ENCODE measurements at places on chromosomes 11 and 22.

GRCh38 chr11:33618956-33619355, 81.7 kb downstream of the C11orf91 start:
- DNase-seq, result peak; percentile 39

GRCh38 chr11:46338636-46338987, 8.7 kb upstream of the DGKZ start:
- no peak for DNase-seq

- DNase-seq, result no peak
Measured at GRCh38 chr11:3959015-3959902, 103.8 kb downstream of the STIM1 start.

DNA sequence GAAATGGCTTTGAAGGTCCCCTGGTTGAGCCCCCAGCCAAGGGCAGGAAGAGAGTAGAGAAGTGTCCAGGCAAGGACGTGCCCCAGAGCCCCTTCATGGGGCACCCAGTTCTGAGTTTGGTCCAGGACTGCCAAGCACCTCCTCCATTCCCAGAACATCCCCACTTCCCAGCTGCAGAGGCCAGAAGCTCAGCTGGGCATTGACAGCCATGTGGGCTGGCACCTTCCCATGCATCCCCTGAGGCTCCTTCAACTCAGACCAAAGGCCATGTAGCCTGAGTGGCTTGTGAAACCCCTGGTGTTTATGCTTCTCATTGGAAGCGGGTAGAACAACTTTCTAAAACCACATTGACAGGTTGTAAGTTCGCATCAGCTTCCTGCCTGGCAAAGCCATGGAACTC, 789.6 kb downstream of the TBC1D22A start:
- no peak for DNase-seq

- DNase-seq, result no peak
Measured at GRCh38 chr11:26805001-26805400, 83.1 kb upstream of the SLC5A12 start.

DNA sequence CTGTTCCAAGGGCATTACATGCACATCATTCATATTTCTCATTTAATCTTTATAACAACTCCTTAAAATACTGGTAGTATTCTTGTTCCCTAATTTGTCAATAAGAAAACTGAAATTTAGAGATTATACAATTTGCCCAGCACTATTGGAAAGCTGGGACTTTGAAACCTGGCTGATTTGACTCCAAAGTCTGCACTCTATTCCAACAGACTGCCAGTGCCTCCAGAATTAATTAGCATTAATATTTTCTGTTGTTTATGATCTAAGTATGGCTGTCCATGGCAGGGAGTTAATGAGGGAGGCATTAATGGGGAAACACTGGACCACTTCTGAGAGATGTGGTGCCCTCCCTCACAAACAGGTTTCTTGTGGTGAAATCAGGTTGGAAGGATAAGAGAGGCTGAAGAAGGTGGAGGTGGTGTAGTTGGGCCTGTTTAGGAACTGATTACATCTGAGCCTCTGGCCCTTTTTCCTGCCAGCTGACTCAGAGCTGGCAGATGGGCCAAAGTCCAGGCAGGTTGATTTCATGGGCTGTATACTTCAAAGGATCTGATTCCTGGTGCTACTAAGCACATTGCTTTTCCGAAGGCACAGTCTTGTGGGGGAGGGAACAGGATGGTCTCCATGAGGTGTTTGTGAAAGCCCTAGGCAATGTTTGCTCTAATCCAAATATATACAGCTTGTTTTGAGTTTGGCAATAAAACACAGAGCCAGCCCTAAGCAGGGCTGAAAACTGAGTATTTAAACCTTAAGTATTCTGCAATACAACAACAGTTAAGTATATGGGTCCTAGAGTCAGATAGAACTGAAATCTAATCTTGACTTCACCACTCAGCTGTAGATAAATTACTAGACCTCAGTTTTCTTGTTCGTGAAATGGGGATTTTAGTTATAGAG, 21.0 kb upstream of the RAB30 start:
- no peak for DNase-seq

DNA sequence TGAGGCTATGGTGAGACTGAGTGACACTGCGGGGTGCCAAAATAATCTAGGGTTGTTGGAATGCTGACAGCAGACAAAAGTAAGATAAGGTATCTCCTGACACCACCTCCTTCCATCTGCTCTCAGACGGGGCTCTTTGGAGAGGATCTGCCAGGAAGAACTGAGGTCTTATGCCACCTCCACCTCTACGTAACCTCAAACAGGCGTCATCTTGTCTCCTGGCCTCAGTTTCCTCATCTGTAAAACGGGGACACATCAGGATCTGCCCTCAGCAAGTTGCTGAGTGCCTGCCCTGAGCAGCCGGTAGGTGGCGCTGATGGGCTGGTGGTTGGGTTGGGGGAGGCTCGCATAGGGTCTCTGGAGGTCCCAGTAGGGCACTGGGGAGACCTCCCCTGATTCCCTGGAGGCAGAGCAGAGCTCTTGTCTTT, 1.7 kb upstream of the MYEOV start:
- DNase-seq, result no peak

DNA sequence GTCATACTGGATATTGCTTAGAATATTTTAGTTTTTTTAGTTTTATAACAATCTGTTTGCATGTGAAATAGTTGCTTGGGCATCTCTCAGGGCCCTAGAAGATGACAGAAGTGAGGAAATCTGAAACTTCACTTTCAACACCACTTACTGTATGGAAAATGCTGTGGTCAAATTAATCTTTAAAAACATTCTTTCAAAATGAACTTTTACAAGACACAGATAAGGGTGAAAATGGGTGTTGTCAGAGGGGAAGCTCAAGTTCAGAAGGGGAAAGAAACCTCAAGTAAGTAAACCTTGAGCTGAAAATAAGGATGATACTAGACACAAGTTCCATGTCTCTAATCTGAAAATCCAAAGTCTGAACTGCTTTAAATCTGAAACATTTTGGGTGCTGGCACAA, 1840.1 kb upstream of the RAG2 start:
- DNase-seq, result no peak

Data from Ammon's horn (tissue), 1 donor.